NCI-H187 (cell line): ENCODE measurements at places on chromosomes 13 and 19.

- DNase-seq = no peak
Observed at GRCh38 chr13:27788271-27788670, 4.0 kb upstream of the GSX1 start.

GRCh38 chr13:48879432-48879831 is 96.3 kb upstream of the FNDC3A start:
- DNase-seq = no peak

GRCh38 chr19:15123031-15123890 is 16.1 kb downstream of the SYDE1 start:
- no peak for DNase-seq

DNA sequence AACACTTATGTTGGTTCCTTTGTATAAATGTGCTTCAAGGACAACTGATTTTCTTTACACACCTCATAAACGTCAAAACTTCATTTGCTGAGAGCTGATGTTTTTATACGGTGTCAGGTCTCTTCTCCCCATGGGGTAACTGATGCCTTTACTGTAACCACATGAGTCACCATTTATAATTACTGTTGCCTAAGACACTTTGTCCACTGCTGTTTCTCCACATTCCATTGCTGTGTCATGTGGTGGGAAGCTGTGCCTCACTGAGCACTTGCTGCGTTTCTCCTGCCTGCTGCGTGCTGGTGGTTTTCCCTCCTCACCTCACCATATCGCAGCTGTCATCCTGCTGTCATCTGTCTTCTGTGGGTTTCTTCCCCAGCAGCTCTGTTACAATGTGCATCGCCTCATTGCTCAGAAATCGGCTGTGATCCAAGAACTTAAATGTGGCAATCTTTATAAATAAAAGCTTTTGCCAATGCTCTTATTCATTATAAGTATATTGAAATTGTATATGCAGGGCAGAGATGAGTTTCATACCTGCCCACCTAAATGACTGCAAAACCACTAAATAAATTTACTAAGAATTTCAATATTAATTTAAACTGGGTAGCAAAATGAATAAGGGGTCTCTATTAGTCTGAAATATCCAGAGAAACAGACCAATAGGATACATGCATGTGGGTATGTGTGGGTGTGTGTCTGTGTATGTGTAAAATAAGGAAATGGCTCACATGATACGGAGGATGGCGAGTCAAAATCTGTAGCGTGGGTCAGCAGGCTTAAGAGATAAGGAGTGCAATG is 547.0 kb upstream of the SLITRK5 start:
- DNase-seq = no peak

GRCh38 chr13:33953203-33953602 is 135.3 kb downstream of the RFC3 start:
- no peak for DNase-seq

DNA sequence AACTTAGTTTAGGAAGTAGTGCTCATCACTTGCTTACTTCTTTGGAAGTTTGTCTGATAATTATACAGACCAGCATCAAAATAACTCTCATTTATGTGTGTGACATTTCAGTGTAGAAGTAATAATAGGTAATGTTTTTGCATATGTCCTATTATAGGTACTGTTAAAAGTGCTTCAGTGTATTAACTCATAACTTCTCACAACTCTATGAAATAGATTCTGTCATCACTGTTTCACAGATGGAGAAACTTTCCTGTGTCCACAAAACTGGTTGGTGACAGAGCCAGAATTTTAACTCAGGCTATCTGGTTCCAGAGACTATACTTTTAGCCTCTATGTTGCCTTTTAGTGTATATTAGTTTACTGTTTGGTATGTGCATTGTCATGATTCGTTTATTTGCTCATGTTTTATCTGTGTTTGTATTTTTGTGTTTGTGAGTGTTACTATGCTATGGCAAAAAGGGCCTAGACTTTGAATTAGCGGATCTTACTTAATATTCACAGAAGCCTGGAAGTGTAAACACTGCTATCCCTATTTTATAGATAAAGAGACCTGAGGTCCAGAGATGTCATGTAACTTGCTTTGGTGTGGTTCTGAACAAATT is 12.7 kb downstream of the LPAR6 start:
- DNase-seq = no peak

GRCh38 chr19:9189535-9189934 is 10.8 kb downstream of the OR7D2 start:
- no peak for DNase-seq

DNA sequence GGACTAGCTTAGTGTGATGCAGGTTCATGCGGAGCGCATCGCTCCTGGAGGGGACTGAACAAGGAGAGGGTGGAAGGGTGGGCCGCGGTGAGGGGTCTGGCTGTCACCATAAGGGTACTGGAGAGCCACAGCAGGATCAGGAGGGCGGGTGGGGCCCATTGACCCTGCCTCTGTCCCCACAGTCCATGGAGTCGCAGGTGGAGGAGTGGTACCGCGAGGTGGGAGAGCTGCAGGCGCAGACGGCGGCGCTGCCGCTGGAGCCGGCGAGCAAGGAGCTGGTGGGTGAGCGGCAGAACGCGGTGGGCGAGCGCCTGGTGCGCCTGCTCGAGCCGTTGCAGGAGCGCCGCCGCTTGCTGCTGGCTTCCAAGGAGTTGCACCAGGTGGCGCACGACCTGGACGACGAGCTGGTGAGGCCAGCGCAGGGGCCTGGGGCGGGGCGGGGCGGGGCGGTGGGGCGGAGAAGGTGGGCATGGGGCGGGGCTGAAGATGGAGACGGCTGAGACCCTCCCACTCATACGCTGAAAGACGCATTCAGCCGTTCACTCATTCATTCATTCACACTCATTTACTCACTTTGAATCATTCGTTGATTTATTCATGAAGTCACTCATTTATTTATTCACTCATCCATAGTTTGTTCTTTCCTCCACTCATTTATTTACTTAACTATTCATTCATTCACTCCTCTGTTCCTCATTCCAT is 27.5 kb upstream of the SHKBP1 start:
- peak; percentile 43 for DNase-seq

- no peak for DNase-seq
Observed at GRCh38 chr13:43470610-43471009, 316.2 kb downstream of the ENOX1 start.

GRCh38 chr19:52961981-52962380 is 700 bp downstream of the ZNF816 start:
- no peak for DNase-seq

DNA sequence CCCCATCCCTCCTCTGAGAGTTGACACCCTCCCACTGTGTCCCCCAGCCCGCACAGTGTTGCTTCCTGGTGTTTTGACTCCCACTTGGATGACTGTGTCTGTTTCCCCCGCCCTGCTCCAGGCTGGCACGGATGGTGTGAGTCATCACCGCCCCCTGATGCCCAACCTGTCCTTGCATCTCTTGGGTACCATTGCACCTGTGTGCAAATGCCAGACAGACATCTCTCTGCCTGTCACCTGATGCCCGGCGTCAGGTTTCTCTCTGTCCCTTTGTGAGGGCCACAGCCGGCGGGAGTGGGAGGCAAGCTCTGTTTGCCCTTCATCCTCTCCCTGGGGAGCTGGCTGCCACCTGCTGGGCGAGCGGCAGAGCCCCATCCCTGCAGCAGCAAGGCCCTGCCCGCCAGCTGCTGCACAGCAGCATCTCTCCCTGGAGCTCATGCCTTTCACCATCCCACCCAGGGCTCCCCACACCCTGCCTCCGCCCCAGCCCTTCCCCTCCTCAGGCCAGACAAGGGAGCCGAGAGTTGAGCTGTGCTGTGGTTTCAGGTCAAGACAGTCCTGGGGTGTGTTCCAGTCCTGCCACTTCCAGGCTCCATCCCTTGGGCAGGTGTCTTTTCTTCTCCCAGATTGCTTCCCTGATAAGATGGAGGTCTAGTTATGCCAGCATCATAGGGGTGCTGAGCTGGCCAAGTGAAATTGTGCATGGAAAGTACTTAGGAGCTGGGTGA is 29.7 kb downstream of the NKPD1 start:
- DNase-seq = peak; percentile 96
